Astrocyte of the cerebellum (primary cell): ENCODE measurements at places on chromosomes 4 and X.

DNA sequence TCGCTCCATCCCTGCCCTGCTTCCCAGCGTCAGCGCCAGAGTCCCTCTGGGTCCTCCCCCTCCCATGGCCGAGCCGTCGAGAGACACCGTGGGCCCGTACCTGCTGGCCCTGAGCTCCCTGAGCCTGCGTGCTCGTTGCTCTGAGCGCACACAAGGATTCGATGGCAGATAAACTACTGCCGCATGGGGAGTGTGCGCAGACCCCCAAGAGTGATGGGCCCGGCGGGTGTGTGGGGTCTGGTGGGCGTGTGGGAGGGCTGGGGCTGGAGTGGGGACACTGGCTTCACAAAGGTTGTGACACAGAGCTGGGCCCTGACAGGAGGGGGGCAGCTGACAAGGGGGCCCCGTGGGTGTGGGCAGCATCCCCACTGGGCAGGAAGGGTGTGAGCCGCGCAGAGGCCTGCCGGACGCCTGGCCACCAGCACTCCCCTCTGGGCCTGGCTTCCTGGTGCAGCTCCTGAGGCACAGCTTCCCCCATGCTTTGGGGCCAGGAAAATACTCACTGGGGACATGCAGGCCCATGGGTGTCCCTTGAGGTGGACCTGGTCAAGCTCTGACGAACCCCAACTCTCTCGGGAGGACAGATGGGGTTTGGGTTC is 4.8 kb upstream of the RGS12 start:
- DNase-seq: no peak

DNA sequence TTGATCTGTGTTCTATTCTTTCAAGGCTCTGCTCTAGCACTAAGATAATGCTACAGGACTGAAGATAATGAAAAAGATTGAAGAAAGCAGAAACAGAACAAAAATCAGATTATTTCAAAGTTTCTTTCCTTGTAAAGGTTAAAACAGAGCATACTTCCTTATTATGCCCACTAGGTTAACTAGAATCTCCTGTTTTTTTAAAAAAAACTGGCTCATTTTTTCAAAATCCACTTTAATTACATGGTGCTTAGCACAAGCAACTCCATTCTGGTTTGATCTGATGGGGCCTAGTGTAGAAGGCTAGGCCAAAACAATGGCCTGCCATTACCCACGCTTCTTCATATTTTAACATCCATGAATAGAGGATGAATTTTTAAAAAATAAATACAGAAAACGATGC is 1.2 kb upstream of the UBA6 start:
- no peak for DNase-seq

DNA sequence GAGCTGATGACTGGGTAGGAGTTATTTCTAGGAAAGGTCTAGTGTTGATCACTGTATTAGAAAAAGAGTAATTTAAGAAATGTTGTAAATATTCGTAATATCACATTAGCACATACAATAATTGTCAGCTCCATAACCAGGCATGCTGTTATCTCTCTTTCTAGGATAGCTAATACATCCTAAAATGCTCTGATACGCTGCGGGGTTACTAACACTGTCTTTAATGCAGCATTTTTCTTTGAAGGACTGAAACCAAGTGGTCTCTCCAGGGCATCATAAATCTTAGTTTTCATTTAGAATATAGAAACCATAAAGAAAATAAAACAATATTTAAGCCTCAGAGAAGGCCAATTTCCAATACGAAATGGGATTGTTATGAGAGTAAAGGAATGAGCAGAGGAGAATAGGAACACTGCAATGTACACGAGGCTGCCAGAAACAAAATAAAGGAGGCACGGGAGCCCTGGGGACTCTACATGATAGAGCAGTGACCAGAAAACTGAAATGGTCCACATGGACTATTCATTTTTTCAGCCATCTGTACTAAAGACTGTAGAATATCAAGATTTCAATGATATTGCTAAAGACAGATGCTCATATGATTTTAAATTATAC is 1606.7 kb upstream of the AGA start:
- DNase-seq: no peak

GRCh38 chr4:148634476-148634875 is 192.3 kb upstream of the NR3C2 start:
- DNase-seq: no peak

- no peak for DNase-seq
Observed at GRCh38 chr4:24578364-24578763, 6.0 kb downstream of the DHX15 start.

DNA sequence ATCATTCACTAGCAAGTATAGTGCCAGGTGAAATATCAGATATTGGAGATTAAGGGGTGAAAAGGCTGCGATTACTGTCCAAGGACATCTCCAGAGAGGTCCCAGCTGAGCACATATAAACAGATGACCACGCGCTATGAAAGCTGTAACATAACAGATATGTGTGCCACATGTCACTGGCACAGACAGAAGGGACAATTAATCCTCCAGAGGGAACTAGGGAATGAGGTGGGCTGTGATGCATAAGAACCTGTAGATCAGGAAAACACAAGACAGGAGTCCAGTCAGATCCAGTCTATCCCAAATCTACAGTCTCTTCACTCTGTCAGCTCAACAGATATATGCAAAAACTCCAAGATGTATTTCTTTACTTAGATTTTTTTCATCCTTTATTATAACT is 157.2 kb downstream of the LDB2 start:
- no peak for DNase-seq

- no peak for DNase-seq
Observed at GRCh38 chr4:154123897-154124296, 335.0 kb upstream of the SFRP2 start.

GRCh38 chr4:123327846-123328429 is 68.7 kb upstream of the SPRY1 start:
- peak; percentile 79 for DNase-seq

- peak; percentile 2 for DNase-seq
Observed at GRCh38 chr4:6188687-6189305, 11.6 kb downstream of the JAKMIP1 start.

DNA sequence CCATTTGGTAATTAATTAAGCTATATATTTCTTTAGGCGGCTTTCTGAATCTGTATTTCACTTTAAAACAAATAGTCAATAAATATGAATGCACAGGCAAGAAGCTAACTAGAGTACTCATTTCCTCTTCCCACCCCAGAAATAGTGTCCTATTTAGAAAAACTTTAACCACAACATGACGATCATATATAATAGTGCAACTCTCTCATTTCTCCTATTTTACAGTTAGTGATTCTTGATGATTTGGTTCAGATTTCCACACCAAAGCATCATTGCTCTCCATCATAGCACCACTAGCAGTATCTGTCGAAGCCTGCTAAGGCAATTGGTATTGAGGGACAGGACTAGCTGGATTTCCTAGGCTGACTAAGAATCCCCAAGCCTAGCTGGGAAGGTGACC is 184.0 kb upstream of the GALNTL6 start:
- no peak for DNase-seq

DNA sequence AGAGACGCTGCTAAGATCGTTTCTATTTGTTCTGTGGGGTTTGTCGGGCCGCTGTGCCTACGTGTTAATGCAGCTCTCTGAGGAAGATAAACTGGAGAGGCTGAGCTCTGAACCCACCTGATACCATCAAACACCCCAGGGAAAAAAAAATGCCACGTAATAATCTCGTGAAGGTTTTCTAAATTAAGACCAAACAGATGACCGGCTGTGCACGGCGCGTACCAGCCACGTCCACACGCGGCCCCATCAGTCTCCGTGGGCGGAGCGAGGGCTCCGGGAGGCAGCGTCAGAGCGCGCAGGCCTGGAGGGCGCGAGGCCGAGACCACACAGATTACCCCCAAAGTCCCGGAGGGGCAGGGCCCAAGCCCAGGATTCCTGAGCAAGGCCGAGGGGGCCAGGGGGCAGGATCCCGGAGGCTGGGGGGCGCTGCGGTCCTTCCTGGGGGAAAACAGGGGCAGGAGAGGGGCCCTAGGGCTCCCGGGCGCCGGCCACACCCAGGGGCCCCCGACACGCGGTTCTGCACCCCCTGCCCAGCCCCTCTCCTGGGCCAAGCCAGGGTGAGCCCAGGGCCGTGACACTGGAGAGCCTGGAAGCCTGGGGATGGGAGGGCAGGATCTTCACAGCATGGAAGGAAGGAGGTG is 91.9 kb downstream of the FAM53A start:
- DNase-seq: no peak

GRCh38 chr4:88177983-88178625 is 19.7 kb upstream of the ABCG2 start:
- peak; percentile 27 for DNase-seq

- DNase-seq: no peak
Observed at GRCh38 chr4:121272526-121272925, 108.3 kb downstream of the QRFPR start.

DNA sequence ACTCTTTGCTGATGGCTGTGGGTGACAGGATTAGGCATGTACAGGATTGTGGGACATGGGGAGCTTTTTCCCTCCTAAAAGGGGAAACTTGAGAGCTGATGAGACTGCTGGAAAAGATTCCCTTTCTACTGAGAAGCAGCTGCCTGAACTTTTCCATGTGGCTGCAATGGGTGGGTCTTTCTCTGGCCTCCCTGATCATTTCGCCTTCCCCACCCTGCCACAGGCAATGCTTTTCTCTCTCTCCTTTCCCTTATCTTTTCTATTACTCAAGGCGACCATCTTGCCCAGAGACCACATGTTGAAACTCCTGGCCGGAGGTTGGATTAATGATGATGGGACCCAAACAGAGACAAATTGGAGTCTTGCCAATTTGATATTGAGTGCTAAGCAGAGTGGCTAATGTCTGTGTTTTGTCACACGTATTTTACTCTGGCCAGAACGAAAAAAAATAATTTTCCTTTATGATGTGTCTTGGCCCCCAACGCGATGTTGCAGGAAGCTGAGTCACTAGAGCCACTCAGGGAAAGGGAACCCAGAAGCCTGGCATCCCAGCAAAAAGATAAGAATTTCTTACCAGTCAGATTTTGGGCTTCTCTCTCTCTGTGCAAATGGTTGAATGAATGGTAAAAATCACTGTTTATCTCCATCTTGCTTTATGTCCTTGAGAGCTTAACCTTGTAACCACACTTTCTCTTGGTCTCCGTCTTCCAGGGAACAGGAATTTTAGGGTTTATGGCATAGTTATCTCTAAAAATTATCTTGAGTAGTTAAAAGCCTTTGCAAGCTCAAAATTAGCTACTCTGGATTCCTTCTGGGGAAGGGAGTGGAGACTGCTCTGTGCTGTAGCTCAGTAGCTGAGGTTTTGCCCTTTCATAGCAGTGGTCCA is 19.4 kb upstream of the ATP8A1 start:
- DNase-seq: no peak

DNA sequence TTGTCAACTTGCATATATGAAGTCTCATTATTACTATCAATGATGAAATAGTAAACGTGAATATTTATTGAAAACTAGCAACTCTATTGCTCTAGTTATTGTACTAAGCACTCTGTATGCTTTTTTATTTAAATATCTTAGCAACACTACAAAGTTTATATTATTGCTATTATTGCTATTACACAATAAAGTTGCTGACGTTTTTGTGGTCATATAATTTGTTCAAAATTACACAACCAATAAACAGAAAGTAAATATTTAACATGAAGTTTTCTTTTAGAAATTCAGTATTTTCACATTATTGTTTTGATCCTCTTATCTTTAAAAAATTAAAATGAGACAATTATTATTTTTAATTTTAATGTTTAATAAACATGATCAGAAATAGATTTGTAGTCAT is 1521.1 kb upstream of the PCDH7 start:
- DNase-seq: no peak

DNA sequence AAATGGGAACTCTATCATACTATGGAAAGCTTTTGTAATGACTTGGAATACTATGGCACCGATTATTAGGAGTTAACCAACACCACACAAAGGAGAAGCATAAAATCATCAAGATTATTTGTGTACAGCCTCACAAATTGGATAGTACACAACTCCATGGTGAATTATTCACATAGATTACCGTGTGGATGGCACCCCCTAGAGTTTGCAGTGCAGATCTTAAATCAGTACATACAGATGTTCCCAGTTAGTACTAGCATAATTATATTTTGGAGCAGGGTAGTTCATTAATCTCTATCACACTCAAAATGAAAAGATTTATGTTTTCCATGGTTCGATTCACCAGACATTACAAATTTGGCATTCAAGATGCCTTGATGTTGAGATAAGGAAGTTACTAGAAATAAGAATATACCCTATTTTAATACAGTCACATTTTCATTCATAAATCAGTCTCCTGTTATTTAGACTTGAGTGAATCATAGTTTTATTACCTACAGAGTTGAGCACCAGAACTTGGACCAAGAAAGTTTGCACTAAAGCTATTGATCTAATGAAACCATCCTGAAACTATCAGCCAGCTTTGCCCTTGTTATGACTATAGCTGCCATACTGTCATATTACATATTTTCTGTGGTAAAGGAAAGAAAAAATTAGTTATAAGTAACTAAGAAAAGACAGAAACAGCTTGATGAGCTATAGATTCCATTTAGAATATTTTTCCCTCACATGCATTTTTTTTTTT is 531.8 kb downstream of the GLUD2 start:
- peak; percentile 1 for DNase-seq

GRCh38 chr4:20870436-20870835 is 170.2 kb downstream of the PACRGL start:
- no peak for DNase-seq

- DNase-seq: peak; percentile 82
Observed at GRCh38 chrX:16114611-16115010, 8.8 kb upstream of the GRPR start.

DNA sequence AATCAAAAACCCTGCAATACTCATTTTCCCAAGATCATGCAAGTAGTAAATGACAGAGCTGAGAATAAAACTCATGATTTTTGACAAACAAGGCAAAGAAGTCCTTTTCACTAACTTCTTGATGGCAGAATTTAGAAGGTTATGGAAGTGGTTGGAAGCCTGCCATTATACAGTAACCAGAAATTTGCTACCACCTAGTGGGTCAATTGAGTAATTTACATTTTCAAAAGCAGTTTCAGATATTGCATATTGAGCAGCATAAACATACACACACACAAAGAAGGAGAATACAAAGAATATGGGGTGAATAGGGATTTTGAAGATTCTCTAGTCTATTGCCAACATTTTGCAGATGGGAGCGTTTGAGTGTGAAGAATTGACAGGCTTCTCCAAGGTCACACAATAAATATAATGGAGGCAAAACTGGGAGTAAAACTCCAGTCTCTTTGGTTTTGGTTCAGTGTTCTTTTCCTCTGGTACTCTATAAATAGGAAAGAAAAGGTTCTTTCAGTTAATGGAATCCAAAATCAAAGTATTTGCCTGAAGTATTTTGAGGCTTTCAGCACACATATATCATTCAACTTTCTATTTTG is 70.2 kb downstream of the GC start:
- peak; percentile 72 for DNase-seq
